ENCODE measurements at places on chromosomes 2 and 18.

- no peak for DNase-seq
Observed at GRCh38 chr2:178386986-178387597, 63.9 kb downstream of the PRKRA start.

- no peak for DNase-seq
Observed at GRCh38 chr2:67208887-67209500, 188.1 kb upstream of the ETAA1 start.

DNA sequence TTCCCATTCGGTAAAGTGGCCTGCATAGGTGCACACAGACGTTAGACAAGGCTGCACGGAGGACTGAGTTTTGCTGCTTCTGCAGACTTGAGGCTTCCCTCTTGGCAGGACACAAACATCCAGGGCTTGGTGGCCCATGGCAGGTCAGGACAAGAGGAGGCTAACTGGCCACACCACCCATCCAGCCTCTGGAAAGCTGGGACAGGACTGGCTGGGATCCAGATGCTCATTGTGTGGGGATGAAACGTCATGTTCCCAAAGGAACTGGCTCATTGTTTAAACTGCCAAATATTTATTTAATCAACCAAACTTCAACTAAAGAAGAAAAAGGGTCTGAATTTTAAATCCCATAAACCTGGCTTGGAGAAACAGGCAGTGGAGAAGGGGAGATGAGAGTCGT is 239.1 kb upstream of the EPAS1 start:
- DNase-seq: no peak

GRCh38 chr2:155442088-155442487 is 743.6 kb downstream of the KCNJ3 start:
- DNase-seq: no peak

DNA sequence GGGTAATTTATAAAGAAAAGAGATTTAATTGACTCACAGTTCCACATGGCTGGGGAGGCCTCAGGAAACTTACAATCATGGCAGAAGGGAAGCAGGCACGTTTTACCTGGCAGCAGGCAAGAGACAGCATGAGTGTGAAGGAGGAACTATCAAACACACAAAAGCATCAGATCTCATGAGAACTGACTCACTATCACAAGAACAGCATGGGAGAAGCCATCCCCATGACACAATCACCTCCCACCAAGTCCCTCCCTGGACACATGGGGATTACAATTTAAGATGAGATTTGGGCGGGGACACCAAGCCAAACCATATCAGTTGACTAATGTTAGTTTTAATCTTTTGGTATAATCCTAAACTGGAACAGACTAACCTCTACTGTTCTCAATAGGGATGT is 49.1 kb upstream of the CPO start:
- DNase-seq: no peak

GRCh38 chr2:237056287-237056875 is 29.3 kb upstream of the COPS8 start:
- DNase-seq: peak; percentile 26

DNA sequence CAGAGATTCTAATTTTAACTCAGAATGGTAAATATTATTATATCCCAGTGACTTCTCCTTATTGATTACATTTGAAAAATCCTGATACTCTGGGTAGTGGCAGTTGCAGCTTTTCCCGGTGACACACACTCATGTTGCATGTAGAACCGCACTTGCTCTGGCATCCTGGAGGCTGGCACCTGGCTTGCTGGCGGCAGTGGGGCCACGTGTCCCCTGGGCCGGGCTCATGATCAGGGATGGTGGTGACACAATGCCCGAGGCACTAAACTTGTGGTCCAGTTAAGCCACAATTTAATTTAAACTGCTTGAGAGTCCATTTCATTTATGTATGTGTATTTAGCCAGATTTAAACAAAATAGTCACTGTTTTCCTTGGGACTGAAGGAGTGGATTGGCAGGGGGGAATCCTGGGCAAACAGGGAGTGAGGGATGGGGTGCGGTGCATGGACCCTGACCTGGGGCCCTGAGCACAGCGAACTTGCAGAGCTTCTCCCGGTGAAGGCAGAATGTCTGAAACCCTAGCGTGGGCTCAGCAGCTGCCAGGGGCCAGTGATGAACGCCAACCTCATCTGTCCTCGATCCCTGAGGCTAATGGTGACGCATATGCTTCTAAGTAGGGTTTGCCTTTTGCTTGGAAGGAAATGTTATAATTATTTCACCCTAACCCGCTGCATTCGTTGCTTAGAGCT is 50.0 kb downstream of the KCNG2 start:
- no peak for DNase-seq

GRCh38 chr18:24078391-24078790 is 60.5 kb upstream of the CABYR start:
- DNase-seq: no peak

DNA sequence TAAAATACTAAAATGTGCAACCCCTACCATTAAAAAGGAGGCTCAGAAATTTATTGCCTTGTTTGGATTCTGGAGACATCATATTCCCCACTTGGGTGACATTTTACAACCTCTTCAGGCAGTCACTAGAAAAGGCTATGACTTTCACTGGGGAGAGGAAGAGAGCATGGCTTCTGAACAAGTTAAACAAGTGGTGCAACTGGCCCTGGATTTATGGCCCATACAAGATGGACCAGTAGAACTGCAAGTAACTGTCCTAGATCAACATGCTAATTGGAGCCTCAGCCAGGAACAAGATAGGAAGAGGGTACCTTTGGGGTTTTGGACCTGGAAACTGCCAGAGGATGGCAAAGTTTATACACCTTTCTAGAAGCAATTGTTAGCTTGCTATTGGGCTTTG is 4.0 kb upstream of the DSG2 start:
- peak; percentile 48 for DNase-seq

DNA sequence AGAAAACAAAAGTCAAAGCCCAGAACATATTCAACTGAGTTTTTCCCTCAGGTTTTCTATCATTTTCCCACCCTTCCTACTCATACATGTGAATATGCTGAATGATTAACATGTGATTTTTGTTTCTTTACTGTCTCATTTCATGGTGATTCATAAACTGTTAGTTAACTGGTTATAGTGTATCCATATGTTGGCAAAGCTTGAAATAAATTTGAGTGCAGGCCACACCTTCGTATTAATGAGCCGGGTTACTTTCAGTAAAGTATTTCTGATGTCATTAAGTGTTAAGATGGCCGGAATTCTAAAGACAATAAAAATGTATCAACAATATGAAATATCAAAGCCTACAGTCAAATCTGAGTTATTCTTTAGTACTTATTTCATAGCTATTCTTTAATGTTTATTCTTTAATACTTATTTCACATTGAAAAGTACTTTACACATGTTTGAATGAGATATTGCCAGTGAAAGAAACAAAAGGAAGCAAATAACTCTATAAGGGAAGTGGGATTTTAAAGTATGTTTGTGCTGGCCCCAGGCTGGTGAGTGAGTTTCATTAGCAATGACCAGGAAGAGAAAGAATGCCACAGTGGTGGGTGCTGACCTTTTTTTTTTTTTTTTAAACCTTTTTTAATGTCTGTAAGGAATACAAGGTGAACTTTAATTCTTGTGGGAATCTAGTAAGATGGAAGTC is 178.6 kb downstream of the NEDD4L start:
- DNase-seq: no peak

GRCh38 chr18:78859686-78860085 is 119.9 kb upstream of the SALL3 start:
- no peak for DNase-seq

- DNase-seq: no peak
Observed at GRCh38 chr2:74831693-74832530, 2.0 kb upstream of the HK2 start.

GRCh38 chr2:226435146-226435545 is 364.5 kb downstream of the IRS1 start:
- DNase-seq: no peak

All from NCI-H510A treated with DMSO at 0.1 percent for 48 hours (cell line).